Activated CD8-positive, alpha-beta memory T cell treated with anti-CD3 and anti-CD28 coated beads, Interleukin-2, amount 10 ng/mL, durations not matched to agents 7 days and 5 days (primary cell): ENCODE measurements at places on chromosomes 2 and 18. TPM values are rescaled to one million over a fixed set of nuclear protein-coding genes. Genes with fewer than 3 reads are reported as not detected.

GRCh38 chr18:12257996-12258718 lies 4.0 kb downstream of the CIDEA start:
- no peak overlapping the region for H3K27ac ChIP-seq
- no peak for DNase-seq
- no peaks in the 10 kb centered on the region for H3K36me3 ChIP-seq
- H3K4me1 ChIP-seq: no peaks in the 10 kb centered on the region

- DNase-seq: no peak
- H3K27me3 ChIP-seq: peaks cover 2% of the 10 kb centered on the region
- H3K4me3 ChIP-seq: no peak overlapping the region
- H3K36me3 ChIP-seq: no peaks in the 10 kb centered on the region
- H3K27ac ChIP-seq: no peak overlapping the region
Observed at GRCh38 chr2:12315224-12315623, 401.5 kb upstream of the TRIB2 start.

DNA sequence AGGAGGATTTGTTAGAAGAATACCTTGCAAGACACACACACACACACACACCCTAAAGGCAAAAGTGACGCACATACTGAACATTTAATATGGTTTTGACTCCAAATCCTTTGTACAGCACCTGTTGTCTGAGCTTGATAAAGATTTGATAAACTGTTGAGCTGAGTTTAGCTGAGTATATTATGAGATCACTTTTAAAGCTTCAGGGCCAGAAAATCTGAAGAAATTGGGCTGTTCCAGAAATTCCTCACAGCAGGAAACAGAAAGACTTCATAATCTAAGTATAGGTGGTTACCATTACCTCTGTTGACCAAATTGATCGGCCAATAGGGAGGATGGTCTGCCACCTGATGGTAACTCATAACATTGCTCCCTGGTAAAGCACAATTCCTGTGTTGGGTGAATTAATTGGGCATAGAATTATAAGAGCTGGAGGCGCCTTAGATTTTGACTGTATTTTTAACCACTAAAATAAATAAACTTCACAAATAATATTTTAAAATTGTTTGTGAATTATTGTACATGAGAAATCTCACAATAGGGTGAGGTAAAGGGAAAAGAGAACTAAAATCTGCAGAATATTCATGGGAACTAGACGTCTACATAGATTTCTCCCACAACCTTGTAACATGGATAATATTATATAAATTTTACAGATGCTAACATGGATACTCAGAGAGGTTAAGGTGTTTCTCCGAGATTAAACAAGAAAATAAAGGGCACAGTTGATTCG lies 21.8 kb upstream of the RPIA start:
- H3K4me3 ChIP-seq: no peak overlapping the region
- peak; percentile 65 for DNase-seq
- peaks cover 6% of the 10 kb centered on the region for H3K4me1 ChIP-seq
- H3K27ac ChIP-seq: no peak overlapping the region

DNA sequence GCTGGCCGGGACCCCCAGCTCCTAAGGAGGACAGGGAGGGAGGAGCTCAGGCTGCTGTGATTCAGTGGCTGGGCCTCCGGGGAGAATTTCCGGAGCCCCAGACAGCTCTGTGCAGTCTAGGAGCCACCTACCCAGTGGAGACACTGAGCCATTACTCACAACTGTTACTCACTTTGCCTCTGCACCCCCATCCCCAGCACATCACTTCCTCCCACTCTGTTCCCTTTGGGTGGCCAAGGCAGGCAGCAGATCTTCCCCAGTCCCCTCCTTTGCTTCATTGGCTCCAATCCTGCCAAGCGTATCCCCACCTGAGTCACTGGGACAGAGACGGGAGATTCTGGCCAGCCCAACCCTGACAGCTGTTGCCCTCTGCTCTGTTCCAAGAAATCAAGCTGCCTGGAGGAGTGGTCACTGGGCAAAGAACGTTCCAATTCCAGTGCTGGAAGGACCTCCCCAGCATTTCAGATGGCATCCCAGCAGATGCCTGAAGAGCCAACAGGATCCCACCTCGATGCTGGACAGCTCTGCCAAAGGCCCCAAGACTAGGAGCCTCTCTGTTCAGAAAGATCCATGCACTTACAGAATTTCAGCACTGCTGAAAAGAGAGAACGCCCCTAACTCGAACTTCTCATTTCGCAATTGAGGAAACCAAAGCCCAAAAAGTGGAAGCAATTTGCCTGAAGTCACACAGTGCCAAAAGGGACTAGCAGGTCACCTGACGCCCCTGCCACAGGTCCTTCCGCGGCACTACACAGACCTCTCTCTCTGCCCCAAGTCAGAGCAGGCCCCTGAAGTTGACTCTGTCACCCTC lies 68.3 kb downstream of the TNS1 start:
- no peak overlapping the region for H3K27ac ChIP-seq
- peaks cover 18% of the 10 kb centered on the region for H3K4me1 ChIP-seq
- peaks cover 39% of the 10 kb centered on the region for H3K27me3 ChIP-seq
- H3K36me3 ChIP-seq: no peaks in the 10 kb centered on the region
- no peak overlapping the region for H3K4me3 ChIP-seq

The SPATS2L gene
- 62.9 TPM for total RNA-seq
